ENCODE measurements at places on chromosomes 2 and 18.
A peak's percentile ranks its signal among the peaks of the same experiment; 100 is the strongest.

- H3K4me1 ChIP-seq = peaks cover 5% of the 10 kb centered on the region
- peaks cover 2% of the 10 kb centered on the region for H3K27me3 ChIP-seq
- H3K27ac ChIP-seq = peak overlapping the region; percentile 20
These were observed 87.2 kb downstream of the UXS1 start for GRCh38 chr2:106106622-106107508.

GRCh38 chr2:170660409-170660808 lies 54.7 kb upstream of the SP5 start:
- no peak for DNase-seq
- no peak overlapping the region for H3K4me3 ChIP-seq

DNA sequence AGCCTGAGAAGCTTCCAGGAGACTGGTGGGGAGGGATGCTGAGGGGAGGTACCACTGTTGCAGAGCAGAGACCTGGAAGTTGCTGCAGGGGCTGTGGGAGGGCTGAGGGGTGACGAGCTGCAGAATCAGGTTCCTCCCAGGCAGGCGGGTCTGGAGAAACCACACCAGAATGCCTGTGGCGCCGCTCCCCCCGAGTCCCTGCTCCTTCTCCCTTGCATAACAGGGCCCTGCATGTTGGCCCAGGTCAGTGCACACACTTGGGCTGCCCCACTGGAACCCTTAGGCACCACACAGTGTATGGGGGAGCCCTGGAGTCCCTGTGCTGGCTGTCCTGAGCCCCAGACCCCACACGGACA lies 60.4 kb downstream of the ARL4C start:
- no peak for DNase-seq
- H3K4me1 ChIP-seq = peaks cover 52% of the 10 kb centered on the region
- H3K27me3 ChIP-seq = peaks cover 2% of the 10 kb centered on the region
- H3K27ac ChIP-seq = no peak overlapping the region

GRCh38 chr2:173016451-173016850 lies 59.2 kb upstream of the MAP3K20 start:
- no peaks in the 10 kb centered on the region for H3K4me1 ChIP-seq
- DNase-seq = no peak

DNA sequence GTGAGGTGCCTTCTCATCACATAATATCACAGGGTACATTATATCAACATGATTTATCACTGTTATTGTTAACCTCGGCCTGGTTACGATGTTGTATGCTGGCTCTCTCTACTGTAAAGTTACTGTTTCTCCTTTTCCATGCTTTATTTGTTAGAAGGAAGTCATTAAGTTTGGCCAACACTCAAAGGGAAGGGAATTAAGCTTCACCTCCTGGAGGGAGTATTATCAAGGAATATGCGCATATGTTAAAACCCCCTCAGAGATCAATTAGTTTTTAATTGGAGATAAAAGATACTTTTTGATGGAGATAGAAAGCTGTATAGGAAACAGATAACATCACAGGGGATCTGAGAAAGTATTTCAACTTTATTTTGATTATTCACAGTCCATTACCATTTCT lies 221.6 kb downstream of the DLGAP1 start:
- no peak overlapping the region for H3K4me3 ChIP-seq
- H3K4me1 ChIP-seq = no peaks in the 10 kb centered on the region
- DNase-seq = no peak
- H3K36me3 ChIP-seq = no peaks in the 10 kb centered on the region
- no peak overlapping the region for H3K27ac ChIP-seq
- H3K27me3 ChIP-seq = no peaks in the 10 kb centered on the region

DNA sequence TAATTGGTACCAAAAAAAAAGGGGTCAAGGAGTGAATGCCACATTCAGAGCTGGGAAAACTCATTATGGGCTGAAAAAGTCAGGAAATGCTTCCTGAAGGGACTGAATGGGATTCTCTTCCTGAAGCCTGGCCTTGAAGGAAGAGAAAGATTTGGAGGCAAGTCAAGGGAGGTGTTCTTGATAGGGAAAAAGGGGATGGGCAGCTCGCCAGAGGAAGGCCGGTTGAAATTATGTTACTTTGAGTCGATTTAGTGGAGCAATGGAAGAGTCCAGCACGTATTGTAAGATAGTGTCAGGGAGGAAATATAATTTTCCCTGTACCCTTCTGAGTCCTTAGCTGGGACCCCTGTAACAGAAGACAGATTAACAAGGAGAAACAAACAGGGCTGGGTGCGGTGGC lies 115.3 kb upstream of the STPG4 start:
- peaks cover 3% of the 10 kb centered on the region for H3K4me1 ChIP-seq
- H3K4me3 ChIP-seq = no peak overlapping the region
- no peak for DNase-seq
- H3K27me3 ChIP-seq = no peaks in the 10 kb centered on the region
- no peaks in the 10 kb centered on the region for H3K36me3 ChIP-seq

- no peaks in the 10 kb centered on the region for H3K4me1 ChIP-seq
These were observed 40.0 kb downstream of the TTC32 start for GRCh38 chr2:19861813-19862212.

- H3K27ac ChIP-seq = no peak overlapping the region
- H3K4me1 ChIP-seq = peaks cover 10% of the 10 kb centered on the region
These were observed 1.2 kb downstream of the ALK start for GRCh38 chr2:29920130-29920577.

- no peak overlapping the region for H3K27ac ChIP-seq
- no peaks in the 10 kb centered on the region for H3K27me3 ChIP-seq
- H3K36me3 ChIP-seq = no peaks in the 10 kb centered on the region
- H3K4me3 ChIP-seq = no peak overlapping the region
These were observed 401.0 kb downstream of the SUCLG1 start for GRCh38 chr2:84057917-84058560.

GRCh38 chr2:146413086-146413610 lies 1431.7 kb upstream of the ACVR2A start:
- no peak overlapping the region for H3K4me3 ChIP-seq
- H3K27me3 ChIP-seq = peaks cover 2% of the 10 kb centered on the region

- no peaks in the 10 kb centered on the region for H3K36me3 ChIP-seq
- H3K4me3 ChIP-seq = no peak overlapping the region
- no peak overlapping the region for H3K27ac ChIP-seq
- no peak for DNase-seq
- no peaks in the 10 kb centered on the region for H3K27me3 ChIP-seq
These were observed 24.3 kb downstream of the DIS3L2 start for GRCh38 chr2:231985823-231986261.

DNA sequence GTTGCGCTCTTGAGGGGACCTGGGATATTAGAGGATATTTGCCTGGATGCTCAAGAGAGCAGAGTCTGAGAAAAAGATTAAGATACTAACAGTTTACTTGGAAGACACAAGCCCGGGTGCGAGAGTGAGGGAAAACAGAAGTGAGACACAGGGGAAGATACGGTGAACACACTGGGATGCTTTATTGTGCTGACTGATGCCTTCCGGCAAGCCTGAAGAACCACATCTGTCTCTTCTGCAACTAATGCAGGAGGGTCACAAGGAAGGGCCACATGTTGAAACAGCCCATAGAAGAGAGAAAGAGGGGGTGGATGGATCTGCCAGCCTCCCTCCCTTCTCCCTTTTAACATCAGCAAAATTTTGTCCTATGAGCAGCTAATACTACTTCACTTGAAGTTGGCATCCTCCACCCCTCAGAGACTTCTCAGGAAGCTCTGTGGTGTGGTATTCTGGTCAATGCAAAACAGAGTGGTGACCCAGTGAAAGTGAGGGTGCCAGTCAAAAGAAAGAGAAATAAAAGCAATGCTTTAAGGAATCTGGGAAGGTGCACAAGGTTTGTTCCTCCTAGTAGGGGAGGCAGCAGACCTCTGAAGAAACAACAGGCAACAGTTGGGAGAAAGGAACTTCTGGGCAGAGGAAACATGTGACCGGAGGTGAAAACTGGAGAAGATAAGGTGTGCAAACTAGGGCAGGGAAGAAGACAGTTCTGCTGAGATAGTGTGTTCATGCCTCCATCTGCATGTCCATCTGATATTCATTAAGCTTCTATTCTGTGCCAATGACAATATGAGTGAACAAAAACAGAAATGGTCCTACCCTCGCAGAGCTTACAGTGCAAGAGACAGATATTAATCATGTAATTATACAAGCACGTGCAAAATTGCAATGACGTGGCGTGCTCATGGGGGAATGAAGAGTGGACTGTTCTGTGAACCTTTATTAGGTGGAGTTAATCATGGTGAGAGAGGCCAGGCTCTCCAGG lies 107.1 kb downstream of the LYPD6B start:
- H3K4me1 ChIP-seq = no peaks in the 10 kb centered on the region
- no peak for DNase-seq
- no peaks in the 10 kb centered on the region for H3K27me3 ChIP-seq
- H3K27ac ChIP-seq = no peak overlapping the region
- no peak overlapping the region for H3K4me3 ChIP-seq

GRCh38 chr18:79882522-79883241 lies 68.8 kb downstream of the SLC66A2 start:
- no peak overlapping the region for H3K27ac ChIP-seq
- no peaks in the 10 kb centered on the region for H3K36me3 ChIP-seq
- no peak for DNase-seq
- no peak overlapping the region for H3K4me3 ChIP-seq
- no peaks in the 10 kb centered on the region for H3K4me1 ChIP-seq
- H3K27me3 ChIP-seq = no peaks in the 10 kb centered on the region

- no peaks in the 10 kb centered on the region for H3K27me3 ChIP-seq
- peaks cover 8% of the 10 kb centered on the region for H3K36me3 ChIP-seq
- DNase-seq = no peak
- peaks cover 14% of the 10 kb centered on the region for H3K4me1 ChIP-seq
- H3K27ac ChIP-seq = no peak overlapping the region
These were observed 32.1 kb downstream of the CLASP1 start for GRCh38 chr2:121617042-121617599.

DNA sequence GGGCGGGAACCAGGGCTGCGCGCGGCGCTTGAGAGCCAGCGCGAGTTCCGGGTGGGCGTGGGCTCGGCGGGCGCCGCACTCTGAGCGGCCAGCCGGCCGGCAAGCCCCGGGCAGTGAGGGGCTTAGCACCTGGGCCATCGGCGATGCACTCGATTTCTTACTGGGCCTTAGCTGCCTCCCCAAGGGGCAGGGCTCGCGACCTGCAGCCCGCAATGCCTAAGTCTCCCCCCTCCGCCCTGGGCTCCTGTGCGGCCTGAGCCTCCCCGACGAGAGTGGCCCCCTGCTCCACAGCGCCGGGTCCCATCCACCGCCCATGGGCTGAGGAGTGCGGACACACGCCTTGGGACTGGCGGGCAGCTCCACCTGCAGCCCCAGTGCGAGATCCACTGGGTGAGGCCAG lies 36.5 kb upstream of the MAP2 start:
- no peaks in the 10 kb centered on the region for H3K27me3 ChIP-seq
- H3K36me3 ChIP-seq = no peaks in the 10 kb centered on the region
- H3K4me1 ChIP-seq = no peaks in the 10 kb centered on the region
- H3K4me3 ChIP-seq = no peak overlapping the region

DNA sequence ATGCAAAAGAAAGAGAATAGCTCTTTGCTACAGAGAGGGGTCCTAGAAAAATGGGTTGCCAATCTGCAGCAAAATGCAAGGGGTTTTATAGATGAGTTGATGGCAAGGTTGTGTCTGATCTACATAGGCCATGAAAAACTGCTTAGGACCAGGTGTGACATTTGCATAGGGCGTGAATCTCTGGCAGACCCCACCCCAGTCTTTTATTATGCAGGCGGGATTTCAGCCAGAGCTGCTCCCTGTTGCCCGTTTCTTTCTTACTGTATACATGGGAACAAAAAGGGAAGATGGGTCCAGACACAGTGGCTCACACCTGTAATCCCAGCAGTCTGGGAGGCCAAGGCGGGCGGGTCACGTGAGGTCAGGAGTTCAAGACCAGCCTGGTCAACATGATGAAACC lies 286.4 kb upstream of the LRRTM4 start:
- no peaks in the 10 kb centered on the region for H3K4me1 ChIP-seq
- no peak overlapping the region for H3K27ac ChIP-seq
- peaks cover 2% of the 10 kb centered on the region for H3K27me3 ChIP-seq
- no peak for DNase-seq
- no peaks in the 10 kb centered on the region for H3K36me3 ChIP-seq

DNA sequence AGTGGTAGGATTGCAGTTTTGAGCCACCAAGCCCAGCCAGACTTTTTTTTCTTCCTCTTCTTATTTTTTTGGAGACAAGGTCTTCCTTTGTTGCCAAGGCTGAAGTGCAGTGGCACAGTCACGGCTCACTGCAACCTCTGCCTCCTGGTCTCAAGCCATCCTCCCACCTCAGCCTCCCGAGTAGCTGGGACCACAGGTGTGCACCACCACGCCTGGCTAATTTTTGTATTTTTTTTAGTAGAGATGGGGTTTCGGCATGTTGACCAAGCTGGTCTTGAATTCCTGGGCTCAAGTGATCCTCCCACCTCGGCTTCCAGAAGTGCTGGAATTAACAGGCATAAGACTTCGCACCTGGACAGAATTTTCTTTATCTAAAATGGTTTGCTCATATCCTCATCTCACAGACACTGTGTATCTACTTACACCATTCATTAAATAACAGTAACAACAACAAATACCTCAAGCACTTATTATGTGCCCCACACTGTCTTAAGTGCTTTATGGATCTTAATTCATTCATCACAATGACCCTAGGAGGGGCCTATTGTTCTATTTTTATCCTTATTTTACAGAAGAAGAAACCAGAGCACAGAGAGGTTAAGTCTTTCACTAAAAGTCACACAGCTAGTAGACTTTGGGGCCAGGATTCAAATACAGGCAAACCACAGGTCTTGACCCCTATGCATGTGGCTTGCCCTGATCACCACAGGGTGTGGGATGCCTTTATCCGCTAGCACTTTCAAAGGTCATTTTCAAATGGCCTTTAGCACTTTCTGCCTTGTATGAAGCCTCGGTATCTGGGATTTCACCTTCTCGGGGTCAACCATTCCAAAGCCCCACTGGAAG lies 39.6 kb downstream of the MYCN start:
- H3K27ac ChIP-seq = no peak overlapping the region
- DNase-seq = no peak
- H3K4me3 ChIP-seq = no peak overlapping the region
- H3K4me1 ChIP-seq = no peaks in the 10 kb centered on the region
- no peaks in the 10 kb centered on the region for H3K36me3 ChIP-seq

GRCh38 chr2:10466801-10467200 lies 18.7 kb upstream of the ODC1 start:
- no peaks in the 10 kb centered on the region for H3K36me3 ChIP-seq
- H3K27ac ChIP-seq = no peak overlapping the region
- H3K4me3 ChIP-seq = no peak overlapping the region

GRCh38 chr2:198863655-198864054 lies 594.1 kb downstream of the SATB2 start:
- no peak overlapping the region for H3K4me3 ChIP-seq
- no peaks in the 10 kb centered on the region for H3K4me1 ChIP-seq
- H3K27me3 ChIP-seq = no peaks in the 10 kb centered on the region
- no peaks in the 10 kb centered on the region for H3K36me3 ChIP-seq
- DNase-seq = no peak

DNA sequence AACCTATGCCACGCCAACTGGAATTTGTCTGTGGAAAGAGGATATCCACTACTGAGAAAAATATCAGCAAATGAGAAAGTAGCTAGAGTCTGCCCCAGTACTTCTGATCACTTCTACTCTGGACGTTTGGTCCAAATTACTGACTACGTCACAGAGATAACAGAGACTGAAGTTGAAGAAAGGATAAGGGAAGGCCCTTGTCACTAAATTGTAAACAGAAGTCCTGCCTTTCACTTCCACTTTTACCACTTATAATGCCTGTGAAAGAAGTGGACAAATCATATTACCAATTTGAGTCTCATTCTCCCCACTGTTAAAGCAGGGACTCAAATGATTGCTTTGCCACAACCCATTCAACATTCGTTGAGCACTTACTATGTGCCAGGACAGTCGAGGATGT lies 173.9 kb upstream of the ERBB4 start:
- no peak for DNase-seq
- no peaks in the 10 kb centered on the region for H3K36me3 ChIP-seq
- no peak overlapping the region for H3K27ac ChIP-seq
- H3K4me1 ChIP-seq = no peaks in the 10 kb centered on the region
